Suppressor macrophage (primary cell): ENCODE measurements at places on chromosomes 11 and 22.

GRCh38 chr11:16611926-16612565 is 126.4 kb upstream of the C11orf58 start:
- DNase-seq = no peak

DNA sequence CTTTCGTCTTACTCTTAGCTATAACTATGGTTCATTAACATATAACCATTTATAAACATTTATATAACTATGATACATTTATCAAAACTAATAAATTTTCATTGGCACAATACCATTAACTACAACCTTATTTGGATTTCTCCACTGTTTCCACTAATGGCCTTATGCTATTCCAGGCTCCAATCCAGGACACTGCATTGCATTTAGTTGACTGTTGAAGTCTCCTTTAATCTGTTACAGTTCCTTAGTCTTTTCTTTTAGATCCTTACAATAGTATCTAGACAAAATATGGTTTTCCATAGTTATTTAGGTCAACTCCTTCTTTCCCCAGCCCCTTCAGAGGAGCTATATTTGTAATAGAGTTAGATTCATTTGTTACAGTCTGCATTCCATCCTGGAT is 47.2 kb downstream of the CCDC34 start:
- DNase-seq = no peak

DNA sequence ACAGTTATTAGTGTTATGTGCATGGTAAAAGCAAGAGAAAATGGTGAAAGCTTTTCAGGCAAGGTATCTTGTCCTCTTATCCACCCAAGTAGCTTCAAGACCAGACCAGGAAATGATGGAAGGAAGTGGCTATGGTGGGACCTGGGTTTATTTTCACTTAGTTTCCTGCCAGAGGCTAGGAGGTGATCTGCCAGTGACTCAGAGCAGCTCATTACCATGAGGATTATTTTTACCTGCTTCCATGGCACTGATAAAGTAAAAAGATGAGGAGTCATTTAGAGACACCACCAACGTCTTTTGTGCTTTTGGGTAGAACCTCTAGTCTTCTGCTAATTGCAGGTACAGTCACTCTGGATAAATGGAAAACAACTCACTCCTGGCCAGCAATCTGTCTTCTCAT is 339.9 kb upstream of the KIRREL3 start:
- DNase-seq = no peak

- DNase-seq = peak; percentile 13
Observed at GRCh38 chr22:37480387-37481346, 5.5 kb downstream of the MFNG start.

- DNase-seq = no peak
Observed at GRCh38 chr11:67255864-67256263, 10.4 kb upstream of the GRK2 start.

DNA sequence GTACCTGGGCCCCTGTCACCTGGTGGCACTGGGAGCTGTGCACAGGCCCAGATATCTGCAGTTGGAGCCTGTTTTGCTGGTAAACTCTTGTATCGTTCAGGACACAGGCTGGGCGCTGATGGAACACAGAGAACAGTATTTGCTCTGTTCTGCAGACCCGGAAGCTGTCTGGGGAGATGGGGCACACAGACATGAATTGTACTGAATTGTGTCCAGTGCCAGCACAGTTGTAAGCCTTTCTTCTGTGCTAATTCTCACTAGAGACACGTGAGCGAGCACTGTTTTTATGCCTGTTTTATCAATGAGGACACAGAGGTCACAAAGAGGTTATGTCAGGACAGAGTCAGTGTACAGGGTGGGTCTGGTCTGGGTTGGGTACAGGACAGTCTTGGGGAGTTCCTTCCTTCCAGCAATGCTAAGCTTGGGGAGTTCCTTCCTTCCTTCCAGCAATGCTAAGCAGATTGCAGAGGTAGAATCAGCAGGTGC is 24.4 kb upstream of the ACR start:
- no peak for DNase-seq

- DNase-seq = peak; percentile 82
Observed at GRCh38 chr22:24951942-24952836, at the start of gene KIAA1671. TSS of gene KIAA1671 (plus strand) at chr22:24952716. CDS start at chr22:25028000, 75,284 bp downstream.

DNA sequence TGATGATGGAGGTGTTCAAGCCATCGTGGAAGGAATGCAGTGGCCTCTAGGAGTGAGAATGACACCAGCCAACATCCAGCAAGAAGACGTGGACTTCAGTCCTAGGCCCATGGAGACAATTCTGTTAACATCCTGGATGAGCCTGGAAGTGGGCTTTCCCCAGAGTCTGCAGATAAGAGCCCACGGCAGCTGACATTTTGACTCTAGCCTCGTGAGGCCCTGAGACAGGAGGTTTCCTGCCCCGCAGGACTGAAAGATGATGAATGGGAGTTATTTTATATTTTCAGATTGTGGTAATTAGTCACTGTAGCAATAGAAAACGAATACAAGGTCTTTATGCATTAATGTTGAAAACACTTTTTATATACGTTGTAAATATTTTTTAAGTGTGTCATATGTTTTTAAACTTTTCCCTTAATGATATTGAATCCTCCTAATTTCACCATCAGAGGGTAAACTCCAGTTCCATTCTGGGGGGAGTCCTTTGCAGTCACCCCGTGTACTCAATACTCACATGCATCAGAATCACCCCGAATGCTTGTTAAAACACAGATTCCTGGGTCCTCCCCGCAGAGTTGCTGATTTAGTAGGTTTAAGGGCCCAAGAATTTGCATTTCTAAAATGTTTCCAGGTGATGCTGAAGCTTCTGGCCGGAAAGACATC is 570 bp upstream of the TPCN2 start:
- DNase-seq = no peak

- no peak for DNase-seq
Observed at GRCh38 chr11:94243571-94244515, 60.5 kb upstream of the IZUMO1R start.

DNA sequence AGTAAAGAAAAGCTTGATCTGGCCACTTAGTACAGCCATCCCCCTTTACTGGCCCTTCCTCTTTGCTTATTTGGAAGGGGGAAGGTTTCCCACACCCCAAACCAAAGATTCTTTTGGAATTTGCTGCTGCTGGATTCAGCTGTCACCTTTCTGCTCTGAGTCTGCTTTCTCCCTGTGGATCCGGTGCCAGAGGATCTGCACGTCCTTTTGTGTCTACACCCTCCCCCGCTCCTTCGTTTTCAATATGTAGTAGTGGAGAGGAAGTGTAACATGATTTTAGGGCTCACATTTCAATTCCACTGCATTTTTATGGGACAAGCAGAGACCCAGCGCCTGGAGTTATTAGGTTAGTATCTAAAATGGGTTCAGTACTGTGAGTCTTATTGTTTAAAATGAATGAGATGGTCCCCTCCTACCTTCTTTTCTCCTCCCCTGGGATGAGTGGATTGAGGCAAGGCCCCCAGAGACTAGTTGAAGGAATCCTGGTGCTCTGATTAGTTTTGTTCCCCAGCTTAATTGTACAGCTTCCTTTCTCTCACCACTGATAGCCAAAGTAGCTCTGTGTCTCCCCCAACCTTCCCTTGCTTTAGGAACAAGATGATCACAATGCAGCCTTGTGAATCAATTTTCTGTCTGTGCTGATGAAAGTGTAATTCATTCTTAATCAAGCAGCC is 30.5 kb upstream of the CABP7 start:
- DNase-seq = no peak

GRCh38 chr11:57230791-57231538 is 6.1 kb downstream of the APLNR start:
- DNase-seq = no peak

- DNase-seq = no peak
Observed at GRCh38 chr22:19128009-19128401, 3.1 kb upstream of the TSSK2 start.

GRCh38 chr11:20102397-20102796 is 57.9 kb downstream of the DBX1 start:
- no peak for DNase-seq

DNA sequence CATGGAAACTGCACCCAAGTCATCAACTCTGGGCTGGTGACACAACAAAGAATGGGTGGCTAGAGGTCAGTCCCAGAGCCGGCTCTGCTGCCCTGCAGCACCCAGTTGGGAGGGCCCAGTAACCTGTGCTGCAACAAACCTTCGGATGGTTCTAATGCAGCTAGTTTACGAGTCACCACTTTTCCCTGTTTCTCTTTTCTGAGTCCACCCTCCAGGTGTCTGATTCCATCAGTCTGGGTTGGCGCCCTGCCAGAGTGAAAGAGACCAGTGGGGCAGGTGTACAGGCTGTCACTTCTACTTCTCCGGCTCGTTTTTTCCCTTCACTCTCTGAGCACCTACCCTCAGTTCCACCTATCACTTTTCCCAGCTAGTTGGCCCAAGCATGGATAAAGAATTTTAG is 572.9 kb downstream of the NTM start:
- no peak for DNase-seq

DNA sequence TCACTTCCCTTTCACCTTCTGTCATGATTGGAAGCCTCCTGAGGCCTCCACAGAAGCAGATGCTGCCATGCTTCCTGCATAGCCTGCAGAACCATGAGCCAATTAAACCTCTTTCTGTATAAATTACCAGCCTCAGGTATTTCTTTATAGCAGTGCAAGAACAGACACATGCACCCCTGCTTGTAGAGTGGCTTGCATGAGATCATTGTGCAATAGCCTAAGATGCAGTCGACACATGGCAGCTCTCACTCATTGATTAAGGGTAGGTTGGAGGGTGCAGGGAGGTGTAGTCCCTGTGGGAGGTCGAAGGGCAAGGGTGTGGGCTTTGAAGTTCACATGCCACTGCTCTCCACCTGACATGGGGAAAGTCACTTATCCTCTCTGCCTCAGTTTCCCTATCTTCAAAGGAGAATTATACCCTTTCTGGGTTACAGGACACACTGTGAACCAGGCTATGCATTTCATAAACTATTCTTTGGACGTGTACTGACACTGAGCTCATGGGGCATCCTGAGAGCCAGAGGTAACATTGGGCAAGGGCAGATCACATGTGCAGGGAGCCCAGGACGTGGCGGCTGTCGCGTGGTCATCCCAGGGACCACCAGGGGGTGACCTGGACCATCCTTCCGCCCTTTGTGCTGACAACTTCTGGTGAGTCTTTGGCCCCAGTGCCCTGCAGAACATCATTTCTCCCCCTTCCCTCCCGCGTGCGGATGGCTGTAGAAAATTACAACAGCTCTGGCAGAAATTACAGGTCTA is 69.2 kb upstream of the SHANK2 start:
- no peak for DNase-seq
